ENCODE measurements at places on chromosomes 5 and 9.
A peak's percentile ranks its signal among the peaks of the same experiment; 100 is the strongest.

DNA sequence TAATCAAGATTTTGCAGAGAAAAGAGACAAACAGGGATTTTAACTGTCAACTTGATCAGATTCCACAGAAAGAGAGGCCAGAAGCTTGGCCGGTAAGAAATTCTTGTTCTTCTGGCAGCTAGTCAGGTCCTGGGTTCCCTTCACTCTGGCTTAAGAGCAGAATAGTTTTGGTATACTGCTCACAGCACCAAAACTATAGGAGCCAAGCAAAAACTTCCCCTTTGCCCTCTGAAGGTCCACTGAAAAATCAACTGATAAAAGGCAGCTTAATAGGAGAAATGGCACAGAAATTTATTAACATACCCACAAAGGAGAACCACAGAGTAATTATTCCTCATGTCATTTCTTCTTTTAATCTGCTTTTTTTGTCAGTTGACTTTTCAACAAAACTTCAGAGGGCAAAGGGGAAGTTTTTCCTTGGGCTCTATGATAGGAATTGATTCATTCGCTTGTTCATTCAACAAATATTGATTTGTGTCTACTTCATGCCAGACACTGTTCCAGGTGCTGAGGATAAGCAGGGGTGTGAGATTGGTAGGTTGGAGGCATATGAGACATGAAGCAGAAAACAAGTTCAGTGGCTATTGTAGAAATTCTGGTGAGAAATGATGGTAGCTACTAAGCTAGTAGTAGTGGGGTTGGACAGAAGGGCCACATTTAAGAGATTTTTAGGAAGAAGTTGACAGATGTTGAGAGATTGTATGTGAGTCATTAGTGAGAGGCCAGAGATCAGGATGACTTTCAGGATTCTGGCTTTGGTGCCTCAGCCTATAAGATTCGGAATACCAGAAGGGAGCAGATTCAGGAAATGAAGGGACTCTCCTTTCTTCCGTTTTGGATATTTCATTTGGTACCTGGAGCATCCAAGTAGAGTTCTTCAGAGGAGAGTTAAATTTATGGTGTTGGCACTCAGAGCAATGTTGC lies 20.6 kb upstream of the NNT start:
- no peak for DNase-seq

GRCh38 chr9:92663951-92664350 lies 6.0 kb downstream of the IPPK start:
- DNase-seq: no peak

- no peak for DNase-seq
These were observed 469.4 kb downstream of the RASEF start for GRCh38 chr9:82593501-82593900.

- no peak for DNase-seq
These were observed 13.3 kb downstream of the MBLAC2 start for GRCh38 chr5:90461288-90461687.

DNA sequence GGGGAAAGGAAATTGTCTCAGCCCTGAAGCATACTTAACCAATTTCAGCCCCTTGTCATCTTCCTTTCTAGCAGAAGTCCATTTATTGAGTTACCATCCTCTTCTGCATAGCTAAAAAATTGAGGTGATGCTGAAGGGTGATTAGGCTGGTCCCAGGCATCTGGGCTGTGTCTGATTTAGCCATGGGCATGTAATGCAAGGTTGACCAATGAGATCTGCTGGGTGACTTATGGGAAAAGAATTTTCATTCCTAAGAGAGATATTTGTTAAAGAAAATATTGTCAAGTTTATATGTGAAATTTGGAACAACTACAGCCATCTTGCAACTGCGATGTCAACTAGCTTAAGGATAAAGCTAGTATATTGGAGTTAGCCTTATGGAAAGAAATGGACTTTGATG lies 5.1 kb downstream of the ITGA2 start:
- no peak for DNase-seq

GRCh38 chr9:124029617-124030016 lies 18.0 kb downstream of the LHX2 start:
- no peak for DNase-seq

GRCh38 chr9:130126721-130127433 lies 45.3 kb upstream of the NCS1 start:
- DNase-seq: no peak

DNA sequence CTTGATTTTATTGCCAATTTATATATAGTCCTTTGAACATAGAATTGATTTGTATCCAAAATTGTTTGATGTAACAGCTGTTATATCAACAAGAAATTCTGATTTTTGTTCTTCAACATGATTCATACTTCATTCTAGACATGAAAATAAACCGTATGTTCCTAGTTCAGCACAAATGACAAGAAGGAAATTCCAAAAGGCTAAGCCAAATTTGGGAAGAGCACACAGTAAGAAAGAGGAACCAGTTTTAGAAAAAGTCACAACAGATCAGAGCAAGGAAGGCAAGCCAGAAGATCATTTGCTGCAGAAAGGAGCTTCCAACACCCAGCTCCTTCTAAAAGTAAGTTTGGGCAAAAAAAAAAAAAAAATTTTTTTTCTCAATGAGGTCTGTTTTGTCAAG lies 65.0 kb upstream of the MCCC2 start:
- no peak for DNase-seq

DNA sequence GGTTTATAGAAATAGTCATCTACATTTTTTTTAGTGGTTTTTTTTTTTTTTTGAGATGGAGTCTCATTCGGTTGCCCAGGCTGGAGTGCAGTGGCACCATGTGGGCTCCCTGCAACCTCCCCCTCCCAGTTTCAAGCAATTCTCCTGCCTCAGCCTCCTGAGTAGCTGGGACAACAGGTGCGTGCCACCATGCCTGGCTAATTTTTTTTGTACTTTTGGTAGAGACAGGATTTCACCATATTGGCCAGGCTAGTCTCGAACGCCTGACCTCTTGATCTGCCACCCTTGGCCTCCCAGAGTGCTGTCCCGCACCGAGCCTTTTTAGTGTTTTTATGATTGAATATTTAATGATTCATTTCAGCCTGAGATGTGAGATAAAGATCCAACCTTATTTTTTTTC lies 27.3 kb downstream of the ANKRD33B start:
- DNase-seq: no peak

- DNase-seq: no peak
These were observed at the start of gene ADGRD2 for GRCh38 chr9:124450241-124450924. TSS of gene ADGRD2 (plus strand) at chr9:124450451. CDS start at chr9:124451667, 1,216 bp downstream.

GRCh38 chr9:38240051-38240450 lies 152.5 kb upstream of the ALDH1B1 start:
- DNase-seq: no peak

- DNase-seq: no peak
These were observed 20.9 kb upstream of the OR5C1 start for GRCh38 chr9:122767817-122768216.

DNA sequence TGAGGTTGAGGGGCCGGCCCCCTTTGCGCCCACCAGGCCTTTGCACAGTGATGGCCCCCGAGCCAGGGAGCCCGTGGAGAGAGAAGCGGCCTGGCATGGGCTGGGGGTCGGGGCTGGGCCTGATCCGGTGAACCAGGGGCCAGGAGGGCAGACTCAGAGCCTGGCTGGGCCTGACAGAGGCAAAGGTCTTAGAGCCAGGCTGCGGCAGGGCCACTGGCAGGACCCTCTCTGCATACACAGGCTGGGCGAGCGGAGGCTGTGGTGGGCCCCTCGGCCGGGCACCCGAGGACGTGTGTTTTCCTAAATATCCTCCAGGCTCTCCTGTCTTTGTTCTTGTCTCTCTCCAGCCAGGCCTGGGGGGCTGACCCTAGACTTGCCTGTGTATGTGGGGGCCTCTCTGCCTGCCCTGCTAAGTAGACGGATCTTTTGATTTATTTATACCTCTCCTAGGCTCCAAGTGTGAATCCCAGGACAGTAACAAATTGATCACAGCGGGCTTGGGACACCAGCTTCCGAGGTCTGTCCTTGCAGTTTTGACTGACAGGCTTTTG lies 933 bp downstream of the NEK6 start:
- no peak for DNase-seq

DNA sequence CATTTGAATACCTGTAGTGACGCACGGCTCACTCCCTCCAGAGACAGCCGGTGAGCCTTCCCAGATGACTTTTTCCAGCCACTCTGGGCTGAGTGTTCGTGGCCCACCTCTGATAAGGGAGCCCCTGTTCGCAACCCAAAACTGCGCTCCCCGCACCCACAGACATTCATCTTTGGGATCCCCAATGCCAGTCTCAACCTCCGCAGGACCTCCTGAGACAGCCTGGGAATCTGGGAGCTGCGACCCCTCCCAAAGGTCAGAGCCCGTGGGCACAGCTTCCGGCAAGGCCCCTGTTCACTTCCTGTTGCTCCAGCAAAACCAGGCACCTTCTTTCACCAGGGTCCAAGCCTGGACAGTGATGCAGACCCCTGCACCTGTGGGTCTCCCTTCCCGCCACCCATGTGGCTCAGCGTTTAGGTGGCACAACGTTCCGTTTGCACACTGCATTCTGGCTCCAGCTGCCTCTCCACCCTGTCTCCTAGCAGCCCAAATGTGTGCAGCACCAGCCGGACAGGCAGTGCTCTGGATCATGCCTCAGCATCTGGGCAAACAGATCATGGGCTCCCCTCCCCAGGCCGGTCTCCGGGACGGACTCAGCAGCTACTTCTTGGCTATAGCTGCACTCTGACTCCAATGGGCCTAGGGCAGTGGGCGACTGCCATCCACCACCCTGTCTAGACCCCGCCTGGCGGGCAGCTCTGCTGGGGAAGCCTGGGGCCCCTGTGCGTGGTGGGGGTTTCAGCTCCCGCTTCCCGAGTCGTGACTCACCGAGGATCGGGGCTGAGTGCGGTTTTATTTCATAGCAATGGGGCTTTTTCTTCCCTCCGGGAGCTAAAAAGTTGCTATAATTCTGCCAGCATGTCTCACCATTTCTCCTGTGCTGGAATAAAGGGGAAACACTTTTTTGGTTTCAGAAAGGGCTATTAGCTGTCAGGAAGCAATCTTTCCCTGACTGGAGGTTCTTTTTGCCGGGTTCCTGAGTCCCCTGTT lies 156.0 kb downstream of the OLFM1 start:
- peak; percentile 50 for DNase-seq

GRCh38 chr5:131899686-131900085 lies 45.8 kb downstream of the MEIKIN start:
- DNase-seq: no peak

GRCh38 chr9:132037458-132037857 lies 42.2 kb downstream of the MED27 start:
- no peak for DNase-seq

GRCh38 chr5:100595812-100596173 lies 60.6 kb downstream of the FAM174A start:
- DNase-seq: no peak

DNA sequence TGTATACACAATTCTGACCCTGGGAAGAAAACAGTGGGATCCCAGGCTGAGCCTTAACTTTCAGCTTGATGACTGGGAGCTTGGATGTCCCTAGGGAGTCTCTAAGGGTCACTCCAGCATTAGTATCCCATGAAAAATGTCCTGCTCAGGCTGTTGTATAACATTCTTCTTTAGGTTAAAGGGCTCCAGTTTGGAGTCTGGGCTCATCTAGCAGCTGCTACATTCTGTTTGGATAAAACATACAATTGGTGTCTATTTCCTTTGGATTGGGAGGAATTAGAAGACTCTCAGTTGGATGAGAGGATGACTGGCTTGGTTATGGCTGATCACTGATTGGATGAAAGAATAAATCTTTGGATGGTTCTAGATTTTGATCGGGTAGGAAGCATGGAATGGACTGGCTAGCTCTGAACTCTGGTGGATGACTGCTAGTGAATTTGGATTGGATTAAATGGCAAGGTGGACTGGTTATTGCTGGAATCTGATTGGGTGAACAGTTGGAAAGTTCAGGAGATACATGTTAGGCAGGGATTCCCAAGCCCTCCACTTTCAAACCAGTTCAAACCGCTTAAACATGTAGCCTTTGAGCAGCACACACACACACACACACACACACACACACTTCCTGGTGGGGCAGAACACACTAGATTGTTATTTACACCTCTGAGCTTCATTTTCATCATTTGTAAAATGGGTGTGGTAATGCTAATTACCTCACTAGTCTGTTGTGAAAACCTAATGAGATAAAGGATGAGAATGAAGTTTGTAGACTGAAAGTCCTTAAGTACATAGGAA lies 7.1 kb upstream of the MYOZ3 start:
- no peak for DNase-seq

- DNase-seq: peak; percentile 96
These were observed 38.9 kb upstream of the EGFL7 start for GRCh38 chr9:136623842-136624183.

GRCh38 chr5:117255211-117256027 lies 680.8 kb upstream of the SEMA6A start:
- DNase-seq: no peak

DNA sequence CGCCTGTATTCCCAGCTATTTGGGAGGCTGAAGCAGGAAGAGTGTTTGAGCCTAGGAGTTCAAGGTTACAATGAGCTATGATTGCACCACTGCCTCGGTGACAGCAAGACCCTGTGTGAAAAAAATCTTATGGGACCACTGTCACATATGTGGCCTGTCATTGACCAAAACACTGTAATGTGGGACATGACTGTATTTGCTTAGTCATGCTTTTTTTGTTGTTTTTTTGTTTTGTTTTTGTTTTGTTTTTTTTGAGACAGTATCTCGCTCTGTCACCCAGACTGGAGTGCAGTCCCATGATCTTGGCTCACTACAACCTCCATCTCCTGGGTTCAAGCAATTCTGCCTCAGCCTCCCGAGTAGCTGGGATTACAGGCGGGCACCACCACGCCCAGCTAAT lies 13.5 kb downstream of the POLR1E start:
- DNase-seq: no peak

GRCh38 chr5:38718771-38719391 lies 126.9 kb upstream of the OSMR start:
- no peak for DNase-seq

DNA sequence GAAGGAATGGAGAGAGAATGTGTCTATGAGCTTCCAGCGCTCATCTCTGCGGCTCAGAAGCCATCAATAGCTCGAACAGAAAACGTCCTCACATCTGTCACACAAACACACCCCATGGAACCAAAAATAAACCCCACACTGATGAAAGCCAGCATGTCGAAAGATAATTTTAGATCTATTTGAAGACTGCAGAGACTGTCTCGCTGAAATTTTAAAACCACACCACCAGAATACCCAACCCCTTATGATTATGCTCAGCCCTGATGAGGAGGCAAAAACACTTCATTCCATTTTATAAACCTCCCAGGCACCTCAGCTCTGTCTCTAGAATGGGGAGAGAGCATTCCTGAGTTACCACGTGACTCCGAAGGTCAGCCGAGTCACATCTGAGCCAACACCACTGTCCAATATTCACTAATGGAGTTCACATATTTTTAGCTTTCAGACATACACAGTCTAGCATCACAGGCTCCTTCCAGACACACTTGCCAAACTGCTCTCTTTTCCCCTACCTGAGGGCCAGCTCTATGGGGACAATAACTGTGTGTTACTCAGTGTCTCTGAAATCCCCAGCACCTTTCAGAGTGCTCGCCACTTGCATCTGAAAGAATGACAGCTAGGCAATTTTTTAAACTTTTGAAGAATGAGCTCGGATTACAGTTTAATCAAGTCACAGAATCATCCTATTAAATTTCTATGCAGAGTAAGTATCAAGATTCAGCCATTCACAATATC lies 63.2 kb downstream of the SERINC5 start:
- no peak for DNase-seq

GRCh38 chr9:27365707-27366376 lies 68.9 kb upstream of the EQTN start:
- DNase-seq: no peak

Data from RWPE2 (cell line).